NCI-H774 (cell line): ENCODE measurements at places on chromosomes 6 and 20.

DNA sequence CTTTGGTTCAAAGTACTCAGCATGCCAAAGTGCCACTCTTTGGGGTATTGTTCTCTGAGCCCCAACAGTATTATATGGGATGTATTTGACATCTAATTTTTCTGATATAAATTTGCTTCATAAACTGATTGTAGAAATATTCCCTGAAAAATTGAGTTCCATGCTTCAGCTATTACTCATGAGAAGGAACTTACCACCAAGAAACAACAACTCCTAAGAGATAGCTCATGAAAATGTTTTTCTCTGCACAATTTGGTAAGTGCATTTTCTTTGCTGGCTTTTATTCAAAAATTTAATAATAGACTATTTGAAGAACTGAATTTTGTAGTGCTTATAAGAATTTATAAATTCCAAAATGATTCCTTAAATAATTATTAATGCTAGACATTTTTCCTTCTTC, 12.8 kb upstream of the TPD52L1 start:
- no peak for DNase-seq

- DNase-seq, result no peak
These were observed 152.2 kb downstream of the LINC00237 start for GRCh38 chr20:20953738-20954618.

DNA sequence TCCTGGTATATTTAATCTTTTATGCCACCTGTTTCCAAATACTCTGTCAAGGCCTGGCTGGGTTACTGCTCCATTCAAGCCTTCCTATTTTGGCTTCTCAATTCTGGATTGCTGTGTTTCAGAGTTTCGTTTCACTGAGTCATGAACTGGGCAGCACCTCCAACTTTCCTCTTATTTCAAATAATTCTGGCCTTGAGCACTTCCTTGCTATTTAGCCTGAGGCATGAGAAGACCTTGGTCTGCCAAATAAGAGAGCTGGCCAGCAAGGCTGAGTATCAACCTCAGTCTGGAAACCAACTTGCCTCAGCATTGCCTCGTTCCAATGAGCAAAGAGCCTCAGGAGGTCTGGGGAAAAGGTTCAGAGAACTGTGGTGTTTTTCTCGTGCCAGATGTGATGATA, 66.6 kb downstream of the TNFAIP3 start:
- no peak for DNase-seq

DNA sequence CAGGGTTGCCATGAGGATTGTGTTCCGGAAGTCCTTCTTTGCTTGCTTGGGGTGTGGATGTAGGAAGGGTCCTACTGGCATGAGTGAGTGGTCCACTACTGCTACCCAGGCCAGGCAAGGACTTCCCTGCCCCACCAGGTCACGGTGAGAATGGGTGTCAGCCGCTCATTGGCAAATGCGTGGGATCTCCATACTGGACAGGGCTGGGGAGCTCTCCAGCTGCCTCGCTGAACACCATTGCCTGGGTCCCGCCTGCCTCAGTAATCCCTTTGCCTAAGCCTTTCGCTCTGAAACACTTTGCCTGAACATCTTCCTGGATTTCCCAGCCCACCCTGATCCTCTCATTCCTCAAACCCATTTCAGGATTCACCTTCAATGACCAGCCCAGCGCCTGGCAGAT, 59.5 kb downstream of the CTCFL start:
- no peak for DNase-seq

GRCh38 chr6:63014290-63014689, 197.0 kb upstream of the FKBP1C start:
- no peak for DNase-seq

DNA sequence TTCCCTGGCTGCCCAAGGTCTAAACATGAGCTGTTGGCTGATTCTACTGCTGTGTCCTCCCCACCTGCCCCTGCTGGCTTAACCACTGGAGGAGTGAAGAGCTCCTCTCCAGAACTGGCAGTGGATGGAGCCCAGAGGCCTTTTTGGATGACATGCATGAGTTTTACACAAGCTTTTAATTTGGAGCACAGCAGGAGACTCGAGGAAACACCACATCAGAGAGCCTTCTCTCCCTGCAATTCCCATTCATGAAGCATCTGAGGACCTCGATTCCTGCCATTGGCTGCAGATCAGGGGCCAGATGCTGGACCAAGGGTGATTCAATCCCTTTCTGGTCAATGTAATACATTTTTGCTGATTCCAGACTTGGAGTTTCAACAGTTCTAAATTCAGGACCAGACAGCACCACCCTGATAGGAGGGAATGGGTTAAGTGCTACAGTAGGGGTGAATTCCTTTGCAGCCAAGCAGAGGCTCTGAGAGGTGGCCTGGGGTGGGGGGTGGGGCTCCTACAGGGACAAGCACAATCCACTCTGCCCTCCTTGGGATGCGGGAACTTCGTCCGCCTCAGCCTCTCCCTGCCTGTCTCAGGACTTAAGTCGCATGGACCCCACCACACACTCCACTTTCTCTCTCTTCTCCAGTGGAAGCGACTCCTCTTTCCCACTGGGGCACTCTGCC, 599 bp upstream of the PSORS1C1 start:
- no peak for DNase-seq

DNA sequence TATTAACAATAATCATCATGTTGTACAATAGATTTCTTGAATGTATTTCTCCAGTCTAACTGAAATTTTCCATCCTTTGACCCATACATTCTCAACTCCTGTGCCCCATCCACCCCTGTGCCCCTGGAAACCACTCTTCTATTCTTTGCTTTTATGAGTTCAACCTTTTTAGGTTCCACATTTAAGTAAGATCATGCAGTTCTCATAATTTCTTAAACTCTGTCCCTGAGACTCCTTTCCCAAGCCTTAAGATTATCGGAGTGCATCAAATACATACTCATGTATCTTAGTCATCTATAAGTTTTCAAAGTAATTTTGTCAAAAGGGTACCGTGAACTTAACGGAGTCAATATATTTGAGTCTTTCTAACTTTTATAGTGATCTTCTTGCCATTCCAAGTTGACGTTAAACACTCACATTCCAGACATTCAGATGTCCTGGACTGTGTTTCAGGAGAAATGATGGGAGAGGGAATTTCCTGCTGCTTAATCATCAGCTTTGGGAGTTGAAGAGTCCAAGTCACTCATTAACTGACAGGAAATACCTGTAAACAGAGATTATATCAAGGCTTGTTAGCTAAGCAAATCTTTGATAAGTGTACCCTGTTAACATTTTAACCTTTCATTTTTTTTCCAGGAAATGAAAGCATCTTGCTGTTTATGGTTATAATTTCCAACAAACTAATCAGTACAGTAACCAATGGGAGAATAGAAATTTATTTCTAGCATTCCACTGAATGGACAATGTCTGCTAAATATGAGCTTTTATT, 73.3 kb downstream of the ADGRG6 start:
- no peak for DNase-seq
